ENCODE measurements at places on chromosomes 6 and 20.
A peak's percentile ranks its signal among the peaks of the same experiment; 100 is the strongest.

- DNase-seq: peak; percentile 68
Observed at GRCh38 chr6:109705258-109705657, 14.2 kb downstream of the FIG4 start.

DNA sequence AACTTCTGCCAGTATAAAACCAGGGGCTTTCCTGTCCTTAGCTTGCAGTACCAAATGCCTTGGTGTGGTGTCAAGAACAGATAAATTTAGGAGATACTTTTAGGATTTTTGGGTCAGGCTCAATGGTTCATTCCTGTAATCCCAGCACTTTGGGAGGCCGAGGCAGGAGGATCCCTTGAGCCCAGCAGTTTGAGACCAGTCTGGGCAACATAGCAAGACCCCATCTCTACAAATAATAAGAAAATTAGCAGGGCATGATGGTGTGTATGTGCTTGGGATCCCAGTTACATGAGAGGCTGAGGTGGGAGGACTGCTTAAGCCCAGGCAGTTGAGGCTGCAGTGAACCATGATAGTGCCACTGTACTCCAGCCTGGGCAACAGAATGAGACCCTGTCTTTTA lies 3.2 kb upstream of the ZBTB12 start:
- DNase-seq: no peak

DNA sequence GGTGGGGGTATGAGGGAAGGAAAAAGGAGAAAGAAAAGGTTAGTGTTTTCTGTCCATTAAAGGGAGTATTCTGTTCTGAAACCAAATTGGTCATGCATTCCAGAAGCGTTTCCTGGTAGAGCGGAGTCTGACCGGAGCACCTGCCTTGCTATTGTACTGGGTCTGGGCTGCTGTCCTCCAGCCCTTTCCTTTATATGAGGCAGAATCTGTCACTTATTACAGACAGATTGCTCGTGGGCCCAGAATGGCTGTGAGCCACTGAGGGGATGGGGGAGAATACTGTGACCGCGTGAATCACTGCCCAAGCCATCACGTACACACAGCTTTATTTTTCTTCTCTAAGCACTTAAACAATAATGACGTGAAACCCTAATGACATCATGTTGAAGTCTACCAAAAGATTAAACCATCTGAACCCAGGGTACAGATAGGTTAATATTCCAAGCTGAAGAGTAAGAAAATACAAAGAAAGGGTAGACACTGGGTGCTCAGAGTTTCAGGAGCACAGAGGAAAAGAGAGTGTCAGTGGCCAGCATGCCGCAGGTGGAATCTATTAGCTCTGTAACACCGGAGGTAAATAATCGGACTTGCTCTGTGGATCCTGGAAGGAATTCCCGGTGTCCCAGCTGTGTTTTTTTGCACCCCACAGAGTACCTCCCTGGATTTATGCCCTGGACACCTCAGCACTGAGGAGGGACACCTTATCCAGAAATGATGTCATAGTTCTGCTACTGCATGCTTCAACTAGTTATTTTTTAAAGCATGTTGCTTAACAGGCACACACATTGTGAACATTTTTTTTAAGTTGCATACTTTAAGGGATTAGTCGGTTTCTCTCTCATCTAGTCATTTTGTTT lies 573.3 kb downstream of the PKHD1 start:
- DNase-seq: peak; percentile 12

DNA sequence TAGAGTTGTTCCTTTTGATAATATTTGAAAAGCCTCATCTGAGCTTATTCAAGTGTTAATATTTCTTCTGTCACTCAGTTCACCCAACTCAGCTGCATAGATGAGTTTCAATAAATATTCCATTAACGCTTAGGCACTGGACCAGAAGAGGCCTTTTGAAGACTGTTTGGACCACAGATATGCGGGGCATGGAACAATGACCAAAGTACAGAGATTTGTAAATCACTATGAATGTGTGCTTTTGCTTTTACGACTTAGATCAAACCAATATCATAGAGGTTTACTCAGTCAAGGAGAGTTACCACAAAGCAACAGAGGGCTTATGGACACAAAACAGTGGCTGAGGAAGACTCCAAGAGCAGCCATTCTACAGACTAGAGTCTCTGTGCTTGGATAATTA lies 99.9 kb downstream of the RTN4IP1 start:
- no peak for DNase-seq

DNA sequence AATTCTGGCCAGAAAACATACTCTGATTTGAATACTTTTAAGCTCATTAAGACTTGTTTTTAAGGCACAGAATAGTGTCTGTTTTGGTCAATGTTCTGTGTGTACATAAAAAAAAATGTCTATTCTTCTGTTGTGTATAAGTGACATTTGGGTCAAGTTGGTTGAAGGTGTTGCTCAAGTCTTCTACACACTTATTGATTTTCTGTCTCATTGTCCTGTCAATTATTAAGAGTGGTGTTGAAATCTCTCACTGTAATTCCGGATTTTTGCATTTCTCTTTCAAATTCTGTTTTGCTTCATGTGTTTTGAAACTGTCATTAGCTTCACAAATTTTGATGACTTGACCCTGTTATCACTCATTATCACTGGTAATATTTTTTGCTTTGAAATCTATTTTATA lies 37.5 kb upstream of the EPM2A start:
- no peak for DNase-seq

DNA sequence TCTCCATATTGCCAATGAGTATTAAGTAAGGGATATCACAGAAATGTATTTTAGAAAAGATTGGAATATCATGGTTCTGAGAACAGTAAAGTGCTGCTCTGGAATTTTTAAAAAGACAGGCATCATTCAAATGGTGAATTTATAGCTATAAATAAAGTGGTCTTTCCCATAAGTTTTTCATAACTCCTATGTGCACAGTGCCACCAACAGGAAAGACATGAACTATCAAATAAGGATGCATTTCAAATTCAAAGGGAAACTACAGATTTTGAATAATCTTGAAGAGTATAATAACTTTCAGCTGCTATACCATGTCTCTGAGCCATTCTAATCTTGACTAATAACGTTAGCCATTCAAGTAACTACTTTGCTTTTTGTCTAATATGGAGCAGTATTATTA lies 456.8 kb upstream of the GJE1 start:
- no peak for DNase-seq

All from left renal cortex interstitium (tissue), 4 donors.